ENCODE measurements at places on chromosomes 12 and 14. TPM values are rescaled to one million over a fixed set of nuclear protein-coding genes. Genes with fewer than 3 reads are reported as not detected.
A peak's percentile ranks its signal among the peaks of the same experiment; 100 is the strongest.

BICDL1 gene
- total RNA-seq, result 23.1 TPM

TSPAN11 gene
- total RNA-seq, result 6.1 TPM

DNA sequence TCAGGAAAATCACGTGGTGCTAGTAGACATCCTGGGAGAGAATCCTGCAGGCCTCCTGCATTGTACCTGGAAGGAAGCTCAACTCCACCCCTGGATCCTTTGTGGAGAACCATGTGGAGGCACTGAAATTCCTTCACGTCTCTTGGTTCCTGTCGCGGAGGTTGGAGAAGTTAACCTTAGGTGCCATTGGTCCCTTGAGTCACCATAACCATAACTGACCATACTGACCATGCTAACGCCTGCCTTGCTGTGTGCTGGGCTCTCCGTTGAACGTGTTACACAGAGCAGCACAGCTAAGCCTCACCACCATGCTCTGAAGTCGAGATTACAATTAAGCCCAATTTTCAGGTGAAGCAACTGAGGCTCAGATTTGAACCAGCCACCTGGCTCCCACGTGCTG lies 18.6 kb downstream of the C14orf132 start:
- DNase-seq, result no peak
- no peaks in the 10 kb centered on the region for H3K27me3 ChIP-seq
- H3K27ac ChIP-seq, result no peak overlapping the region
- H3K4me1 ChIP-seq, result peaks cover 4% of the 10 kb centered on the region

- no peaks in the 10 kb centered on the region for H3K27me3 ChIP-seq
- no peak for DNase-seq
- no peaks in the 10 kb centered on the region for H3K36me3 ChIP-seq
- H3K4me1 ChIP-seq, result peaks cover 15% of the 10 kb centered on the region
Observed at GRCh38 chr14:92557544-92557912, 43.9 kb downstream of the RIN3 start.

GRCh38 chr12:70032076-70032475 lies 207.0 kb downstream of the MYRFL start:
- no peak overlapping the region for H3K4me3 ChIP-seq
- peaks cover 2% of the 10 kb centered on the region for H3K27me3 ChIP-seq
- no peak overlapping the region for H3K27ac ChIP-seq
- DNase-seq, result no peak

GZMH gene
- not detected for total RNA-seq

- H3K4me1 ChIP-seq, result peaks cover 11% of the 10 kb centered on the region
- 0 out of 2 replicates have a peak overlapping the region, but pooled peaks have one; percentile 78 for H3K27ac ChIP-seq
- H3K4me3 ChIP-seq, result no peak overlapping the region
- H3K27me3 ChIP-seq, result peaks cover 2% of the 10 kb centered on the region
Observed at GRCh38 chr14:101198398-101199027, 295.0 kb upstream of the RTL1 start.

DNA sequence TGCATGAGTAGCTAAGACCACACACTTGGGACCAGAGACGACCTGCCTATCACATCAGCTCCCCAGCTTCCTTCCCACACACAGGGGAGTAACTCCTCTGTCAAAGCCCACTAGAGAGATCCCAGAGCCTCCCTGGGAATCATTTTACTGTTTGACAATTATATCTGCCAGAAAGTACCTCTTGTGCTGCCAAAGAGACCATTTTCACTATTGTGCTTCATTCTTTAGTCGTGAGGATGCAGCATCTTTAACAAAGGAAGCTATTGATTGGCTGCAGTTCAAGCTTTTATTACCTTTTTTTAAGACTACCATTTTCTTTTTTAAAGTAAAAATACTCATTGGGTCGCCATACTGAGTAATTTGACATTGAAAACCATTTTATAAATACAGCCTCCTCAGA lies 194.5 kb upstream of the RGS6 start:
- no peak overlapping the region for H3K27ac ChIP-seq
- no peaks in the 10 kb centered on the region for H3K27me3 ChIP-seq
- H3K36me3 ChIP-seq, result peaks cover 44% of the 10 kb centered on the region

GRCh38 chr12:22312336-22312735 lies 22.2 kb downstream of the ST8SIA1 start:
- DNase-seq, result no peak
- H3K4me3 ChIP-seq, result no peak overlapping the region
- no peaks in the 10 kb centered on the region for H3K4me1 ChIP-seq
- no peaks in the 10 kb centered on the region for H3K27me3 ChIP-seq

DNA sequence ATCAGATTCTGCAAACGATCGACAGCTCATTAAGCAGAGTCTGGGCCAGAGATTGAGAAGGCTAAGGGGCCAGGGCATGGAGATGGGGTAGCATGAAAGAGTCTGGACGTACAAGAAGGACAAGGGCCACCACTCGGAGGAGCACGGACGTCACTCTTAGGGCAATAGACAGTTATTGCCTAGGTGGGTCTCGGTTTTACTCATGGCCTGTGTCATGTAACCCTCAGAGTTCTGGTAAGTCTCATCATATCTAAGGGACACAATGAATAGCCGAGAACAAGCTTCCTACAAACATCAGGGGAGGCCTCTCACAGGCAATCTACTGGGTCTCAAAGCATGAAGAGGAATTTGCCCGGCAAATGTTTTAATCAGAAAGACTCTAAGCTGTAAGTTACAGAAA lies 30.4 kb upstream of the ITPK1 start:
- H3K27me3 ChIP-seq, result no peaks in the 10 kb centered on the region
- no peak for DNase-seq
- no peak overlapping the region for H3K27ac ChIP-seq
- 0 out of 2 replicates have a peak, but pooled peaks cover 3% of the 10 kb centered on the region for H3K4me1 ChIP-seq

GRCh38 chr14:101195309-101195901 lies 291.9 kb upstream of the RTL1 start:
- no peak overlapping the region for H3K4me3 ChIP-seq
- DNase-seq, result no peak
- H3K27ac ChIP-seq, result no peak overlapping the region
- no peaks in the 10 kb centered on the region for H3K36me3 ChIP-seq
- peaks cover 2% of the 10 kb centered on the region for H3K27me3 ChIP-seq
- H3K4me1 ChIP-seq, result peaks cover 14% of the 10 kb centered on the region

PIANP gene
- 8.2 TPM for total RNA-seq

OAS3 gene
- total RNA-seq, result 1.6 TPM

DNA sequence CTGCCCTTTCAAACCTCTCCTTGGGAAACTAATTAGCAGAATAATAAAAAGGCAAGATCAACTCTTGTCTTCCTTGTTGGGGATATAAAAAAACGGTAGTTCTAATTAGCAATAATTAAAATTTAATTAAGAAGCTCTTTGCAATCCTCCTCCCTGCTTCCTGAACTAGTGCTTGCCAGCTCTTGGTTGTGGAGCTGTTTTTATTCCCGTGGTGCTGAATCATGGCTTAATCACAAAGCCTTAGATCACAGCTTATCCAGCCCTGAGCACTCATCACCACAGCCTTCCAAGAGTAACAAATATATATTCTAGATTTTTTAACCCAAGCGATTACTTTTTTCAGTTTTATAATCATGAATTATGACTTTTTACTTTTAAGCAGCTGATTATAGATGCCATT lies 63.2 kb upstream of the INSM2 start:
- no peak overlapping the region for H3K27ac ChIP-seq
- no peaks in the 10 kb centered on the region for H3K27me3 ChIP-seq
- H3K4me3 ChIP-seq, result no peak overlapping the region
- peaks cover 14% of the 10 kb centered on the region for H3K4me1 ChIP-seq
- H3K36me3 ChIP-seq, result no peaks in the 10 kb centered on the region

KRT74 gene
- not detected for total RNA-seq

SPX gene
- total RNA-seq, result 0.76 TPM

GRCh38 chr14:36784541-36784940 lies 122.9 kb downstream of the PAX9 start:
- H3K27ac ChIP-seq, result no peak overlapping the region
- H3K4me1 ChIP-seq, result no peaks in the 10 kb centered on the region
- H3K4me3 ChIP-seq, result no peak overlapping the region

GRCh38 chr12:100401660-100402059 lies 44.8 kb downstream of the SLC17A8 start:
- DNase-seq, result no peak
- H3K4me1 ChIP-seq, result peaks cover 36% of the 10 kb centered on the region
- H3K27ac ChIP-seq, result no peak overlapping the region

KRT6C gene
- not detected for total RNA-seq

DNA sequence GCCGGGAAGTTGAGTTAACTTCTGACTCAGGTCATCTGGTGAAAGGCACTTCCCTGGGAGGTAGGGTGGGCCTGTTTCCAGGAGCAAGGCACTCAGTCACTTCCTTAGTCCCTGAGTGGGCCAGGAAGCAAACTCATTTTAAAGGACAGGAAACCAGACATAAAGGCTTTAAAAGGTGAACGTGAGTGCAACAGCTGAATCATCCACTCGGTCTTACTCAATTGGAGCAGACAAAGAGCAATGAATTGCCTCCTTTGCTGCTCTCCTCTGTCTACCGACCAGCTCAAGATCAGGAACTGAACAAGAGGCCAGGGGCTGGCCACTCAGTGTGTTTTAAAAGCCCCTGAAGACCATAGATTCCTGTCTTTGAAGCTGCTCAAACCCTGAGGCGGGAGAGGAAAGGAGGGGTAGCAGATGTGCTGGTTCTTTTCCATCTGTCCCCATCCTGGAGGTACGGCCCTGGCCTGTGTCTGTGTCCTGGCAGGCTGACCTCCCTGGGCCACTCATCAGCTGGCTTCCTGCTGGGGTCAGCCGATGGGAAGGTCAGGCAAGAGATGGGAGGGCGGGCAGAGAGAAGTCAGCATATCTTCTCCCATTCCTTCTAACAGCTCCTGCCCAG lies 148.9 kb downstream of the PPM1H start:
- peak overlapping the region; percentile 73 for H3K27ac ChIP-seq
- H3K36me3 ChIP-seq, result peaks cover 9% of the 10 kb centered on the region
- H3K4me3 ChIP-seq, result no peak overlapping the region
- no peaks in the 10 kb centered on the region for H3K27me3 ChIP-seq
- peaks cover 41% of the 10 kb centered on the region for H3K4me1 ChIP-seq
- DNase-seq, result no peak

GRCh38 chr12:84874125-84874824 lies 38.3 kb downstream of the SLC6A15 start:
- no peaks in the 10 kb centered on the region for H3K4me1 ChIP-seq
- H3K4me3 ChIP-seq, result no peak overlapping the region
- H3K27me3 ChIP-seq, result no peaks in the 10 kb centered on the region
- no peaks in the 10 kb centered on the region for H3K36me3 ChIP-seq

UNG gene
- 125 TPM for total RNA-seq

DNA sequence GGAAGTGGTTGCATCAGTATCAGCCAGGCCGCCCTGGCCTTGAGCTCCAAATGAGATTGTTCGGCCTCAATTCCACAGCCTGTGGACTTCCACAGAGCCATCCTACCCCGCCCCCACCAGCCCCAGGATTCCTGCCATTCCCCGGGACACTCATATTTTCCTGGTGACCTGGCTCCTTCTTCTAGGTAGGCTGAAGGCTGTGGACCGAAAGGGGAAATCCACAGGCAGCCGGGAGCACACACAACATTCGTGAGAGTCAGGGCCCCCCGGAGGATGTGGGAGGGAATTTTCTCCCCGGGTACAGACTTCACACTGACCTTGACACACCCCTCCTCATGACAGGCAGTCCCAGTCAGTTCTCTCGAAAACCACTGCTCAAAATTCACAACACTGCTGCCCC lies 39.9 kb downstream of the RIN3 start:
- no peak overlapping the region for H3K4me3 ChIP-seq
- H3K27ac ChIP-seq, result no peak overlapping the region
- H3K4me1 ChIP-seq, result peaks cover 16% of the 10 kb centered on the region
- no peaks in the 10 kb centered on the region for H3K36me3 ChIP-seq

GRCh38 chr12:68833508-68833907 lies 25.5 kb downstream of the MDM2 start:
- DNase-seq, result no peak
- no peak overlapping the region for H3K4me3 ChIP-seq
- no peak overlapping the region for H3K27ac ChIP-seq
- H3K4me1 ChIP-seq, result peaks cover 24% of the 10 kb centered on the region
- H3K36me3 ChIP-seq, result peaks cover 60% of the 10 kb centered on the region

DNA sequence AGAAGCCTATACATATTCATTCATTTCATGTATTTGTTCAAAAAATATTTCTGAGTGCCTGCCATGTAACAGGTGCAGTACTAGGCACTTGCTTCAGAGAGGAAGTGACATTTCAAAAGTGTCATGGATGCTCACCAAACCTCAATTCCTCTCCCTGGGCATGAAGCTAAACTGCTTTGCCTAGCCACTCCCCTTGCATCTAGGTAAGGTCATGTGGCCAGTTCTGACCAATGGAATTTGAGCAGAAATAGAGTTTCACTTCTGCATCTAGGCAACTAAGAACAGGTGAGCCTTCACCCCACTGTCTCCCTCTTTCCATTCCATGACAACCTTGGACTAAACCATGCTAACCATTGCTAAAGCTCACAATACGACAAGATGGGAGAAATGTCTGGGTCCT lies 27.6 kb downstream of the TC2N start:
- H3K36me3 ChIP-seq, result no peaks in the 10 kb centered on the region
- H3K27ac ChIP-seq, result no peak overlapping the region
- H3K4me3 ChIP-seq, result no peak overlapping the region
- DNase-seq, result no peak
- H3K4me1 ChIP-seq, result peaks cover 11% of the 10 kb centered on the region

DNA sequence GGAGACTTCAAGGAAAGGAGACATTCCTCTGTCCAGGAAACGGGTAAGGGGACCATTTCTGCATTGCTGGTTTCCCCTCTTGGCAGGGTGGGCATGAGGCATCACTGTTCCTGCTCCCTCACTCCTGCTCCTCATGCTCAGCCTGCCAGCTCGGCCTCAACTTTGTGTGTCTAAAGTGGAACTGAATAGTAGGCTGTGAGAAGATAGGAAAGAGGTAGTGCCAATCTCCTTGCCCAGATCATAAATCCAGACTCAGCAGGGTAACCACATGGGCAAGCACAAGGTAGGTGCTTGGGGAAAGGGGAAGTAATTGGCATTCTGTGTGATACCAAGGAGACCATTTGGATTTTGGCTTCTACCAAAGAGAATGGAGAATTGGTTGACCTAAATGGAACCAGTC lies 2.6 kb downstream of the LTB4R start:
- peaks cover 3% of the 10 kb centered on the region for H3K36me3 ChIP-seq
- no peak overlapping the region for H3K4me3 ChIP-seq
- H3K4me1 ChIP-seq, result peaks cover 9% of the 10 kb centered on the region
- no peak overlapping the region for H3K27ac ChIP-seq
- peaks cover 70% of the 10 kb centered on the region for H3K27me3 ChIP-seq

DNA sequence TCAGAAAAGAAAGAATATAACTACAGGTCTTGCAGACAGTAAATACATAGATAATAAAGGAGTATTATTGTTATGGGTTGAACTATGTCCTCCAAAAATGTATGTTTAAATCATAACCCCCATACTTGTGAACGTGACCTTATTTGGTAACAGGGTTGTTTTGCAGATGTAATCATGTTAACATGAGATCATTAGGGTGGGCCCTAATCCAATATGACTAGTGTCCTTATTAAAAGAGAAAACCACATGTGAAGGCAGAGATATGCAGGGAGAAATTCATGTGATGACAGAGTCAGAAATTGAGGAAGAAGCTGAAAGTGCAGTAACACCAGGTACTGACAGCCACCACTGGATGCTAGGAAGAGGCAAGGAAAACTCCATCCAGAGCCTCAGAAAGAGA lies 29.0 kb downstream of the MAGOHB start:
- H3K27ac ChIP-seq, result peak overlapping the region; percentile 1
- H3K27me3 ChIP-seq, result no peaks in the 10 kb centered on the region
- H3K4me1 ChIP-seq, result no peaks in the 10 kb centered on the region
- H3K4me3 ChIP-seq, result no peak overlapping the region

Measured in WTC11 (cell line).